Activated CD4-positive, alpha-beta T cell treated with anti-CD3 and anti-CD28 coated beads for 24 hours (primary cell): ENCODE measurements at places on chromosomes 5 and 9.

DNA sequence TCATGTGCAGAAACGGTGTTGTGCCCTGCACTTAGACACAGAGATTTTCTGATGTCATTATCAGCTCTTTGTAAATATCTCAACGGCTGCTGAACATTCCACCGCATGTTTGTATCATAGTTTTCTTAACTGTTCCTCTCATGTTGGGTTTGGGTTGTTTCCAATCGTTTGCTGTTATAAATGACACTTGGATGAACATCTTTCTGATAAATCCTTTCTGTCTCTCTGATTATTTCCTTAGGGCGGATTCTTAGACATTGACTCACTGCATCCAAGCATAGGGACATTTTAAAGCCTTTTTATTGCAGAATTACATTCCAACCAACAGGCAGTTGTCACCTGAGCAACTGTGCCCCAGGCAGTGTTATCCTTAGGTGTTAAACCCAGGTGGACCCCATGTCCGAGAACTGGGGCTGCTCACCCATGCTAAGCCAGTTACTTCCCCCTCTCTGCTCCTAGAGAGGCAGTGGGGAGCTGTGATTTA lies 28.5 kb downstream of the COL5A1 start:
- DNase-seq = no peak

DNA sequence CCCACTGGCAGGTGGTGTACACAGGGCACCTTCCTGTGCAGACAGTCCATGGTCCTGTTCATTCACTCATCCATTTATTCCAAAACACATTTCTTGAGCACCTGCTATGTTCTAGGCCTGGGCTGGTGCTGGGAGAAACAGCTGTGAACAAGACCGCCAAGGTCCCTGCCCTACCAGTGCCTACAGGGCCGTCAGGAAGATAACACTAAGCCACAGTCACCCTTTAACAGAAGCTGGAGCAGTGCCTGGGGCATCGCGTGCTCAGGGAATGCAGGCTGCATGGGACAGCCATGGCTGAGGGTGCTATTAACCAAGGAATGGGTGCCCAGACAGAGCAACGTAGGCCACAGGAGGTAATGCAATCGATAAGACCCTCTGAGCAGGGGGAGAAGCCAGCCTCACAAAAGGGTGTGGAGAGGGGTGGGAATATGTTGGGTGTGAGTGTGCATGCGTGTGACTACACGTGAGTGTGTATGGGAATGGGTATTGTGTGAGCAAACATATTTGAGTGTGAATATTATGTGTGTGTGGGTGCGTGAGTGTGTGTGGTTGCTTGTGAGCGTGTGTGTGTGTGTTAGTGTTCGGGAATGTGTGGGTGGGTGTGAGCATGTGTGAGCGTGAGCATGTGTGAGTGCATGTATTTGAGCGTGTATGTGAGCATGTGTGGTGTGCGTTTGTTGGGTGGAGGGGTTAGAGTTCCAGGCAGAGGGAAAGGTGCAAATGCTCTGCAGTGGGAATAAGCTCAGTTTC lies 19.1 kb downstream of the DUSP1 start:
- no peak for DNase-seq

DNA sequence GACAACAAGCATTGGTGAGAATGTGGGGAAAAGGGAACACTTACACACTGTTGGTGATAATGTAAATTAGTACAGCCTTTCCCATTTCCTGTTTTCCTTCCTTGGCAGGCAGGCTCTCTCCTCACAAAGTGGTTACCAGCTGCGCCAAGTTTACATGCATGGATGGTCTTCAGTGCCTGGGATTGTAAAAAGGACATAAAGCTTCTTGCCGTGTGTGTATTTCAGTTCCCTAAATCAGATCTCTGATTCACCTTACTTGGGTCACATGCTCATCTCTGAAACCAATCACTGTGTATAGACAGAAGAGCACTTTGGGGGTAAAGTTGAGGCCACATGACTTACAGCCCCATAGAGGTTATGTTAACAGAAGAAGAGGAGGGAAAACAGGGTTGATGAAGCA lies 92.8 kb downstream of the CAVIN4 start:
- DNase-seq = no peak

DNA sequence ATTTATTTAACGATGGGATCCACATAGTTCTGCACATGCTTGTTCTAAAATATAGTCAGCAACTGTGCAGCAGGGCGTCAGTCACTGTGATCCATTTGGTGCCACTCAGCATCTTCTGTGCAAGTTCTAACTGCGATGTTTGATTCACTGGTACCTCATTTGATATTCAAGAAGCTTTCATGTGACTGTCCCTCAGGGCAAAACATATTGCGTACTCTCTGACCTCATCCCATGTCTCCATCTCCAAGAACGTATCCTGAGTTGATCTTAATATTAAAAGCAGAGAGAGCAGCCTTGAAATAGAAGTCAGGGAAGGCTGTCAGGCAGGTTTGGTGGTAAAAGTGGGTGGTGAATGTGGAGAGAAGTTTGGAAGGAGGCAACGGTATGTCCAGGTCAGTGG lies 116.5 kb upstream of the ATP10B start:
- DNase-seq = no peak

GRCh38 chr5:81250004-81250403 lies 16.9 kb downstream of the CKMT2 start:
- DNase-seq = no peak

GRCh38 chr5:148972396-148972795 lies 90.5 kb downstream of the SH3TC2 start:
- no peak for DNase-seq

GRCh38 chr5:142109331-142110045 lies 909 bp downstream of the NDFIP1 start:
- DNase-seq = peak; percentile 38

DNA sequence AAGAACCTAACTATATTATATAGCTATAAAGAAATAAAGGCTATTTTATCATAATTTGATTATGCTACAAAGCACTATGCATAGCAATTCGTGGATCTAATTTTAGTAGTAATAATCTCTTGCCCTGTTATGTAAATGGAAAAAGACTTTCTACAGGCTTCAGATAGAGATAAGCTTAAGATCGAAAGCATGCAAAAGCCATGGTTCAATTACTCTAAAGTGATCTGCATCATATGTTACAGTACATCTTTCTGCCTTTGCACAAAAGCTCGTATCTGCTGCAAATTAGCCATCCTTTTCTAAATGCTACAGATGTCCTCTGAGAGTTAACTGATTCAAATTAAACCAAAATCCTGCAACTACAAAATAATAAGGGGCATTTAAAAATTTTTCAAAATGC lies 234.8 kb upstream of the TMEM161B start:
- DNase-seq = no peak

DNA sequence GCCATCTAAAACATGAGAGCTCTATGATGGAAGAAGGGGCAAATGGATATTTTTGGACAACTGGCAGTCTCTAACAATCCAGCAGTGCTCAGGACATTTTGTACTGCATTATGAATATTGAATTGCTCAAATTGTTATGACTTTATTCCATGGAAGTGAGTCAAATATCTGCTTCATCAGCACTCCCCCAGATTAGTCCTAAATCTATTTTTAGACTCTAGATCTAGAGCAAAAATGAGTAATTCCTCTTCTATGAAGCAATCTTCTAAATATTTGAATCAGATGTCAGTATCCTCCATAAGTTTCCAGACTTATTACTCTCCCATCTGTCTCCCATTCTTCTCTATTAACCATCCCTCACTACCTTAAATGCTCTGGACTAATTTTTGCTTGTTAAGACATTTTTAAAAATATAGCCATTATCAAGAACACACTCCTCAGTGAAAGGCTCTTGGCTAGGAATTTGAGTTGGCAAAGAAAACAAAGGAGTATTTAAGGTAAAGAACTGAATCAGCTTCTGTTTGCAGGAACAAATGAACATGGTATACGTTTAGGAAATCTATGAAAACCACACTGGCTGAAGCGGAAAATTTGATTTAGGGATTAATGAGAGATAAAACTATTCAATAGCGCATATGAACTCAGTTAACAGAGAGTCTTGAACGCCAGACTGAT lies 300.9 kb downstream of the MCTP1 start:
- DNase-seq = no peak

DNA sequence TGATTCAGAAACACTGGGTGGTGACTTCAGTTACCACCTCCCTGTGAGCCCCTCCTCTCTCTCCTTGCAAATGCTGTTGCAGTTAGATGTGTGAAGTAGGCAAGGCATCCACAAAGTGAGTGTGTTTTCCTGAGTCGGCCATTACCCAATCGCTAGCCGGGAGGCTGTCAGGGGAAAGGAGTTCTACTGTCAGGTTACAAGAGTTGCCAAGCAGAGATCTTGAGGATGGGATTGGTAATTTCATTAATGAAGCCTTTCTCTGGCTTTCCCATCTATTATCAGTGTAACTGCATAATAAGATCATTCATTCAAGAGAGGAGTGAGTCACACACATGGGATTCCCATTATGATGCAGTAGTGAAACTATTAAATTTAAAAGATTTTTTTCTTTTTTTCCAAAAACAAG lies 106.9 kb downstream of the GLDC start:
- no peak for DNase-seq

DNA sequence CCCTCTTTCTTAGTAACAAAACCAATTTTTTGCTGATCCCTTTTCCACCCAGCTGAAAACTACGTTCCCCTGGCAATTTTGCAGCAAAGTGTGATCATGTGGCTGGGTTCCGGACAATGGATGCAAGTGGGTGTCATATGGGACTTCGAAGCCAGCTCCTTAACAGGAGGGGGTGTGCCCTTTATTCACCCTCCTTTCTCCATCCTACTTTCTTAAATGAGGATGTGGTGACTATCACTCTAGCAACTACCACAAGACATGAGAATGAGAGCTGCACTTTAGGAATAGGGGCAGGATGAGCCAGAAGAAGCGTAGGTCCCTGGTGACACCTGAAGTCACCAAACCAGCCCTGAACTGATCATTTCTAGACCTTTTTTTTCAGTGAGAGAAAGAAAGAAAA lies 58.9 kb downstream of the IRF1 start:
- DNase-seq = no peak

GRCh38 chr9:98255061-98255577 lies 330 bp downstream of the TBC1D2 start:
- DNase-seq = no peak

- no peak for DNase-seq
Measured at GRCh38 chr5:112923148-112923917, 1.3 kb upstream of the REEP5 start.

GRCh38 chr9:97176206-97176605 lies 131.3 kb upstream of the CCDC180 start:
- DNase-seq = no peak

- no peak for DNase-seq
Measured at GRCh38 chr9:77403239-77403638, 225.9 kb downstream of the VPS13A start.

DNA sequence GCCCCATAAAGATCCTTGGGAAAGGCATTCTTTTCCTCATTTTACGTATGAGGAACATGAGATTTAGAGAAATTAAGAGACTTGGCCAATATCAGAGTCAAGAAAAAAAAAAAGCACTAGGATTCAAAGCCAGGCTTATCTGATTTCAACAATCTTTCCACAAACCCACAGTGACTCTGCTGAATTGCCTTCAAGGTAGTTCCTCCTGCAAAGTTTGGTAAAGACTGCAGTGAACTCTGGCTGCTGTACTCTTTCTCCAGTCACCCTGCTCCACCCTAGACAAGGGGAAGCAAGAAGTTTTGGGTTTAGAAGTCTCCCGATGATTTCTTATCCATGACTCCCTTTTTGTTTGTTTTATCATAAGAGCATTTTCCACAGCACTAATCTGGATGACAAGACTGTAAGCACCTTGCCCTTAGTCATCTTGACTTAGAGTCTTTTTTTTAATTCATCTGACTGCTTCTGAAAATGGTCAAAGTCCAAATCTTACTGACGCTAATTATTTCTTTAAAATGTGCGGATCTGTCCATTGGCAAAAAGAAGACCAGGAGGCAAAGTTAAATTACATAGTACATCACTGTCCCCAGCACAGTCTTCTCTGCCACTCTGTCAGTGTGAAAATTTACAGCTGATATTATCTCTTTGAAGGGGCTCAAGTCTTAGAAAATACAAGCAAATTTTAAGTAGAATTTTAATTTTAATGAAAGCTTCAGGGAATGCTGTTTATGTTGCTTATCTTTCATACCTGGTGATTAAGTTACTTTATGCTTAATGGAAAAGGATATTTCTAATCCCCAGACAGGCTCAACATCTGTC lies 180.1 kb downstream of the TTLL11 start:
- no peak for DNase-seq

DNA sequence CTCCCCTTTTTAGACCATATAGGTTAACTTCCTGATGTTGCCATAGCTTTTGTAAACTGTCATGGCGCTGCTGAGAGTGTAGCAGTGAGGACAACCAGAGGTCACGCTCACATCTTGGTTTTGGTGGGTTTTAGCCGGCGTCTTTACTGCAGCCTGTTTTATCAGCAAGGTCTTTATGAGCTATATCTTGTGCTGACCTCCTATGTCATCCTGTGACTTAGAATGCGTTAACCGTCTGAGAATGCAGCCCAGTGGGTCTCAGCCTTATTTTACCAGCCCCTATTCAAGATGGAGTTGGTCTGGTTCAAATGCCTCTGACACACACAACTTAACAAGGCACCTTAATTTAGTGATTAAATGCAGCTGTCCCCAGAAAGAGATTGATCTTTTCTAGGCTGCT lies 23.9 kb upstream of the KDM4C start:
- DNase-seq = no peak

DNA sequence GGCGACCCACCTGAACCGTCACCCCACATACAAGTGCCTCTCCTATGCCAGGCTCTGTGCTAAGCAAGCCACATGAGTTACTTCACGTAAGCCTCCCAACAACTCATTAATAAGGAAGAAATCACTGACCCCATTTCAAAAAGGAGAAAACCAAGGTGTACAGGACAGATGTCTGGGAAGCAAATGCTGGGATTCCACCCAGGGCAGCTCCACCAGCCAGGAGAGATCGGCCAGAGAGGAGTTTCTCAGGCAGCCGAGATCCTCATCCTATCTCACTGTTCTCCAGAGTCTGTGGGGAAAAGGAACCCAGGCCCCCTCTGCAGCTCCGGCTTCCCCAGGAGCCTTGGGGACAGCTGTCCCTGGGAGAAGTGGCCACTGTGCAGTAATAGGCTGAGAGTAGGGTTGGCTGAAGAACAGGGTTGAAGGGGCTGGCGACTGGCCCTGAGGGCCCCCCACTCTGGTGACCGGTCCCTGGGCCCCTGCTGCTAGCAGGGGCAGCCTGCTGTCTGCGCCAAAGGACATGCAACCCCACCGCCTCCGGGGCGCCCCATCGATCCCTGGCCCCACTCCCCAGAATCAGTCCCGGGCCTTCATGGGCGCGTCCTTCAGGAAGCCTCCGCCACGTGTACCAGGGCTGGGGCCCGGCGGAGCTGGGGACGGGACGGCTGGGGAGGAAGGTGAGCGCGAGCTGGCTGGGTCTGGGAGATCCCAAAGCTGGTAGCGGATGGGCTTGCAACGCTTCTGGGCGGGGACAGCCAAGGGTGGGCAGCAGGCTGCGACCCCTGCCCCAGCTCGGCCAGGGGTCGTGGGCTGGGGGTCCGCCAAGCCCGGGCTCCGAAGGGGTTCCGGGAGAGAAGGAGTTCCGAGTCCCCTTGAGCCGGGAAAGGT lies 44.1 kb upstream of the STXBP1 start:
- DNase-seq = no peak

GRCh38 chr9:96219026-96219899 lies 82.7 kb downstream of the HSD17B3 start:
- DNase-seq = peak; percentile 16
